ENCODE measurements at places on chromosomes 5 and 9.

DNA sequence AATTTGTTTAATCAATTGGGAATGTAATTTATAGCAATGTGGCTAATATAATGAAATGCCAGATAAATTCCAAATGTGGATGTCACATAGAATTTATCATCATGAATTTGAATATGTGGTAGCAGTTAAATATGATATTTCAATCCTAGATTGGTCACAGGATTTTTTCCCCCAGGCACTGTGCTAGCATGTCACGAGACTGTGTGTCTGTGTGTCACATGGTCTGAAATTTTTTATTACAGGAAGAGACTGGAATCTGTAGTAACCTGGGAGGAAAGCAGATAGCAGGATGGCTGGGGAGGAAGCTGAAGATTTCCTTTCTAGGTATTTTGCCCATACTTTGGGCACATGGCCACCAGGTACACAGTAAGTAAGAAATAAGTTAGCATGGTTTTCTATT is 35.4 kb upstream of the MSH3 start:
- DNase-seq, result peak; percentile 5

- DNase-seq, result peak; percentile 21
Observed at GRCh38 chr9:126146254-126147145, 180.1 kb upstream of the MVB12B start.

GRCh38 chr5:125011419-125011818 is 265.0 kb upstream of the ZNF608 start:
- DNase-seq, result no peak

DNA sequence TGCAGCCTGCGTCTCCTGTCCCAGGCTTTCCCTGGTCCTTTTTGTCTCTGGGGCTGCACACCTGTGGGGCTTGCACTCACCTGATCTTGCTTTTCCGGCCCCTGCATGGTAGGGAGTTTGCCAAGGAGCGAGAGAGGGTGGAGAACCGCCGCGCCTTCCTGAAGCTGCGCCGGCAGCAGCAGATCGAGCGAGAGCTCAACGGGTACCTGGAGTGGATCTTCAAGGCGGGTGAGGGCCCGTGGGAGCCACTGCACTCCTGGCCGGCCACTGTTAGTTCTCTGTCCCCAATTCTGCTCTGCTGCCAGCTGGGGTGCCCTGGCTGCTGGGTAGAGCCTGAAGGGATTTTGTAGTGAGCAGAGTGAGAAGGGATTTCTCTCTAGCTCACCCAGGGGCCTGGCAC is 78.0 kb downstream of the CACNA1B start:
- no peak for DNase-seq

- DNase-seq, result no peak
Observed at GRCh38 chr9:112548836-112549595, 62.4 kb downstream of the KIAA1958 start.

GRCh38 chr9:21695874-21696341 is 106.5 kb upstream of the MTAP start:
- no peak for DNase-seq

DNA sequence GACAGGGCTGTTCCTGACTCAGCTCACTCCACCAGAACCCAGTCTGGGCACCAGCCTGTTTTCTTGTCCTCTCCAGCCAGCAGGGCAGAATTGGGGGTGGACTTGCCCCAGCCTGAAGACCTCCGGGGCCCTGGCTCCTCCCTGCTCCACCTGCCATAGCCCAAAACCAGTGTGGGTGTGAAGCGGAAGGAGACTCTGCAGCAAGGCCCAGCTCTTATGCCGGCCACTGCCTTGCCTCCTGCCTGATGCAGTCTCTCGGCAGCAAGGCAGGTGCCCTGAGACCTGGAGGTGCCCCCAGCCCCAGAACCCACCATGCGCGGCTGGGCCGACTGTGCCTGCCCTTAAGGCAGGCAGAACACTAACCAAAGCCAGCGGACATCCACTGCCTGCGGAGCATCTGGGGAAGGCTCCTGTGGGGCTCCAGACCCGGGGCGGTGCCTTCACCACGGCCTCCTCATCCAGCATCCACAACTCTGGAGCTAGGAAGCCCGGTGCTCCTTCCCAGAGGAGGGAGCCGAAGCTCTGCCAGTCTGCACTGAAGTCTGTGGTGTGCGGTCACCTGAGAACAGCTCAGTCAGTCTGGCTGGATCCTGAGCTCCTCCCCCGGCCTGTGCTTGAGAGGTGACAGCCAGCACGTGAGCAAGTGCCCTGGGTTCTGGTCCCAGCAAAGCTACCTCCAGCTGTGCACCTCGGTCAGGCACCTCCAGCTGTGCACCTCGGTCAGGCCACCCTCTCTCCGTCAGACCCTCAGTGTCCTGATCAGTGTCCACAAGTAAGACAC is 116.7 kb downstream of the ADAMTS2 start:
- no peak for DNase-seq

- DNase-seq, result no peak
Observed at GRCh38 chr5:140329739-140330481, 16.5 kb downstream of the HBEGF start.

DNA sequence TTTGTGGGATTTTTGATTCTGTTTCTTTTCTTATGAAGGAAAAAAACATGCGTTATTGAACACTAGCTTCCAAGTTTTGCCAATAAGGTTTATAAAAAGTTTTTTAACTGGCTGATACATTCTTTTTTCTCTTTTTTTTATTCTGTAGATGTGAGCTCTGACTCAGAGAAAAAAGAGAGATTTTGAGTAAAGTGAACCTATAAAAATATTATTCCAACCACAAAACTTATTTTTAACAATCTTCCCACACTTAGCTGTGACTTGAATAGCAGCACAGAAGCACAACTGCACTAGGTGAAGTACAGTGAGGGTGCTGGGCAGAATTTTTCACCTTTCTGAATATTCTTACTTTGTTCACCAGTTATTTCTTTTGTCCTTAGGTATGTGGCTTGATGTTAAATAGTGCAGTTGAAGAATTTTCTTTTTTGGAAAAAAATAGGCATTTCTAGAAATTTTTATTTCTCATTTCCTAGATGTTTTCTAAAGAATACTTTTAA is 41.6 kb downstream of the CHSY3 start:
- DNase-seq, result no peak

DNA sequence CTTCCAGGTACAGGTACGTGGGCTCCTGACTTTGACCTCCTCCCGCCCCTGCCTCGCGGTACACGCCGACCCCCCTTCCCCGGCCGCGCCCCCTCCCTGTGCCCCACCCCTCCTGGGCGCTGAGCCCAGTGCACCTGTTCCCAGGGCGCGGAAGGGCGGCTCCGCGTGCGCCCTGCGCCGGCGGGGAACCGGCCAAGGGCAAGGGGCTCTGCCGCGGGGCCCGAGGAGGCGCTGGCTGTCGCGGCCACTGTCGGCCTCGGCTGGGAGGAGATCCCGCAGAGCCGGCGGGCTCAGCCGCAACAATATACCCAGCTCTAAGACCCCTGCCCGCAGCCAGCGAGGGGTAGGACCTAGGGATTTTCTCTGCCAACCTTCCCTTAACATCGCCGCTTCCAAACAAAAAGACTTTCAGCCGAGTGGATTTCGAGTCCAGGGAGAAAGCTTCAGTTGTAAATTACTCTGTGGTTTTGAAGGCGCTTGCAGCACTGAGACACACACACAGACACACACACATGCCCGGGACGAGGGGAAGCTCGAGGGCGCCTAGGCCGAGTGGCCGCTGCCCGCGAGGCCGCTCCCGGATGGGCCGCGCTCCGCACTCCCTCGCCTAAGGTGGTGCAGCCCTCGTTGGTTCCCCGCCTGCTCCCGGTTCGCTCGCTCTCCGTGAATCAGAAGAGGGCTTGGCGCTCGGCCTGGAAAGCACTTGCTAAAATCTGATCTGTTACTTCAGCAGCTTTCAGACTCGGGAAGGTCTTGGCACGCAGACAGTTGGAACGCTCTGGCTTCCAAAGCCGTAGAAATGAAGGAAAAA is 1.2 kb downstream of the FGF18 start:
- no peak for DNase-seq

DNA sequence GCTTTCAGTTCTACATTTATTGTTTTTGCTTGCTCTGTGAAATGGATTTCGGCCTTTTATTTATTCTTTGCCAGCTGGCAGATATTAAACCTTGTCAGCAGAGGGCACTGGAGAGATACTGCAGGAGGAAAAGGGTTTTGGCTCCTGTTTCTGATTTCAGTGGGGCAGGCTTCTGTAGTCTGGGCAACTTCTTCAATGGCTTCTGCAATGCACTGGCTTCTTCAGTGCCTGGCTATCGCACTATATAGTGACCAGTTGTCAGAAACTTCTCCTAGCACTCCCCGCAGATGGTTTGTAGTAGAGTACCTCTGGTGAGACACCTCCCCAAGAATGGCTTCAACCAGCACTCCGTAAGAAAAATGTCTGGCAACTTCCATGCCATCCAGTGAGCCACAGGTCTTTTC is 3.2 kb upstream of the NFX1 start:
- DNase-seq, result peak; percentile 91

DNA sequence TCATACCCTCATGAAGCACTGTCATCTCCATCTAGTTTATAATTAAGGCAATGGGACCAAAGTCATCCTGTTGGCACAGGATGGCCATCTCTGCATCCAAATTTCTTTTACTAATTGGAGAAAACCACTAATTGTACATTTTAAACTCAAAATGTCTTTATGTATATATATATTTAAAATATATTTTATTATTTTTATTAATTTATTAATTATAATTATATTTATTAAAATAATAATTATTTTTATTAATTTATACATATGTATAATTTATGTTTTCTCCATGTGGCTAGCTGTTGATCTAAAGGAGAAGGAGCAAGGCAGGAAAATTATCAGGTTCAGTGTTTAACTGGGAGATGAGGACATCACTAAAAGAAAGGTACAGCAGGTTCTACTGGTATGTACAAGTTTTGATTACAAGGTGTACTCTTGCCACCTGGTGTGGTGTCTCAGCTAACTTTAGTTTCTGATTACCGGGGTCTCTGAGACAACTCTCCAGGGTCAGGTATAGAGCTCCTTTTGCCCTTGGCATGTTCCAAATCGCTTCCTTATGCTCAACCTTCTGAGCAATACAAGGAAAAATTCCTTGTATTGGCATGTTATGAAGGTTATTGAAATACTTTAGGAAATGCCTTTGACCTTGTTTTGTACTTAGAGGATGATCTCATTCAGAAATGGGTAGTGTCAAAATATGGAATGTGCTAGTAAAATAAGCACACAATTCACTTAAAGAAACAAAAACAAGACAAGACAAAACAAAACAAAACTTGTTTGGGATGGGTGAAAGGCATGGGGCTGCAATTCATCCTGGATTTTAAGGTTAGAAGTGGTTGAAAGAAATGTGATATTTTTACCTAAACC is 79.6 kb downstream of the GHR start:
- no peak for DNase-seq

DNA sequence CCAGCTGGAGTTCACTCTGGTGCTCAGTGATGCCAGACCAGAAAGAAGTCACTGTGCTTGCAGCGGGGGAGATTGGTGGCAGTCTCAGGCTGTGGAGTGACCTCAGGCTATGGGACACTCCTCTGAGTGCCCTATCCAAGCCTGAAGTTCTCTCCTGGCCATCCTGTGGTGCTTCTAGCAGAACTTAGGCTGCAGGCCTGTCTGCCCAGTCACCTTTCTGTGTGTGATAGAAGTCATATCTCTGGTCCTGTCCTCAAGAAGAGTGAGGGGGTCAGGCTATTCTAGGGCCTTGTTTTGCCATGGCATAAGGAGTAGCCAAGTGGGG is 9.3 kb downstream of the PDLIM4 start:
- DNase-seq, result no peak

GRCh38 chr9:72856972-72857623 is 95.8 kb downstream of the ALDH1A1 start:
- DNase-seq, result peak; percentile 71

GRCh38 chr9:135260221-135261180 is 173.0 kb downstream of the OLFM1 start:
- DNase-seq, result no peak
